ENCODE measurements at places on chromosomes 5 and 9.

GRCh38 chr5:181260720-181261319 is at the start of gene TRIM52:
Gene TRIM52, minus strand, starts transcription at chr5:181261143. Its CDS starts 330 bp downstream, at chr5:181260813.
- peak; percentile 94 for DNase-seq

- no peak for DNase-seq
Observed at GRCh38 chr5:73291873-73292272, 118.9 kb downstream of the TMEM174 start.

- no peak for DNase-seq
Observed at GRCh38 chr5:133405275-133406034, 206.9 kb downstream of the FSTL4 start.

DNA sequence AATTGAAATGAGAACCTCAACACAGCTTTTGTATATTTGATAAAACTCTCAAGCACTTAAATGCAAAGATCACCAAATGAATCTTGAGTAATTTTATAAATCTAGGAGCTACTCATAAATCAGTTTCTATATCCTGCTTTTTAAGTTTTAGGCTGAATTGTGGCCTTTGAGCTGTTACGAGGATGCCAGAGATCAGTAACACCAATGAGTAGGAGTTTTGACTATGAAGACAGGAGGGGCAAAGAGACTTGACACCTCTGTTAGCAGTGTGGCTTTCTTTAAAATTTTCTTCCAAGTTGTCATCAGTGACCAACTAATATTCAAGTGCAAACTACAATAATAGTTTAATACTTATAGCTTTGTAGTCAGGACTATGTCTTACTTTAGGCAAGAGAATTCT is 12.6 kb downstream of the PPIP5K2 start:
- no peak for DNase-seq

GRCh38 chr5:44402084-44402483 is 12.9 kb upstream of the FGF10 start:
- DNase-seq, result no peak

DNA sequence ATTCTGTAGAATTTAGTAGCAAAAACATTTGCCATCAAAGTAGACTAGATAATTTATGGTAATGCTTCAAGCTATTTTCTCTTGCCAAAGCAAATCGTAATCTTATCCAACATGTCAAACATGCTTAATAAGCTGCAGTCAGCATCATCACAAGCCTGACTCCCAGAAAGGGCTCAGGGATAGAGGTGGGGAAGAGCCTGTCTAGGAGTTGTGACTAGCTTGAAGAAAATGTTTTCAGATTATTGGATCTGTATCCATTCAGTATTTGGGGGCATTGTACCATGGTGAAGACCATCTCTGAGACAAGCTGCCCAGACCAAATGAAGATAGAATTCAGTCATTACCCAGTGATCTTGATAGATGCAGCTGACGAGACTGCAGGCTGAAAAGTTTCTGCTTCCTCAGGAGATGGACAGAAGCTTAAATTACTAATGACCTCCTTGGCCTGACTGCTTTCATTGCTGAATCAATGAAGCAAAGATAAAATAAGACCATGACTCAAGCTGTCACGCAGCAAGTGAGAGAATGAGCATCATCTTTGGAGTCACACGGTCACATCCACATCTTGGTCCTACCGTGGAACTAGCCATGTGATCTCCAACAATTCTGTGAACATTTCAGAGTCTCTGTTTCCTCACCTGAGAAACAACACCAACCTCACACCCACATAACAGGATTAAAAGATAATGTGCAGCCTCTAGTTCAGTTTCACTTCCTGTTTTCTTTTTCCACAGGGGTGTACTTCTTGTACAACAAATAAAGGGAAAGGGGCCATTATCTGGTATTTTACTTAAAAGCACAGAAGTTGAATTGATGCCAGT is 9.4 kb downstream of the ERAP2 start:
- DNase-seq, result no peak

DNA sequence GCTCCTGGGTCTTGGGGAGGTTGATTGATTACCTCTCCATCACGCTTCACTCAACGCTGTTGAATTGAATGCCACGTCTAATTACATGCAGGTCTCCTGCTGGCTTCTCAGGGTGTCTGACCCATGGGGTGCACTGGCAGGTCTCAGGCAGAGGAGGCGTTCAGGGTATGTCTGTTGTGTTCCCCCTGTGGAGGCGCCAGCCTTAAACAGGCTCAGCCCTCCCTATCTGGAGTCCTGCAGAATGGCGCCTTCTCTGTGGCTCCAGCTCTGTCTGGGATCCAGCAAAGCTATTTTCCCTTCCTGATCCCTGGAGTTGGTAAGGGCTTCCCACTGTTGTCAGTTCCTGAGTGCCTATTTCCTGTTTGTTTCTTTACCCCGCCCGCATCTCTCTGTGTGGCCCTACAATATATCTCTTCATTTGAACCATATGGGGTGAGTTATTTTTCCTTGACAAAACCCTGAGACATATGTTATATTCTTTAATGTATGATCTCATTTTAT is 150.0 kb downstream of the NTRK2 start:
- no peak for DNase-seq

GRCh38 chr5:39019254-39019653 is 54.9 kb downstream of the RICTOR start:
- DNase-seq, result no peak

DNA sequence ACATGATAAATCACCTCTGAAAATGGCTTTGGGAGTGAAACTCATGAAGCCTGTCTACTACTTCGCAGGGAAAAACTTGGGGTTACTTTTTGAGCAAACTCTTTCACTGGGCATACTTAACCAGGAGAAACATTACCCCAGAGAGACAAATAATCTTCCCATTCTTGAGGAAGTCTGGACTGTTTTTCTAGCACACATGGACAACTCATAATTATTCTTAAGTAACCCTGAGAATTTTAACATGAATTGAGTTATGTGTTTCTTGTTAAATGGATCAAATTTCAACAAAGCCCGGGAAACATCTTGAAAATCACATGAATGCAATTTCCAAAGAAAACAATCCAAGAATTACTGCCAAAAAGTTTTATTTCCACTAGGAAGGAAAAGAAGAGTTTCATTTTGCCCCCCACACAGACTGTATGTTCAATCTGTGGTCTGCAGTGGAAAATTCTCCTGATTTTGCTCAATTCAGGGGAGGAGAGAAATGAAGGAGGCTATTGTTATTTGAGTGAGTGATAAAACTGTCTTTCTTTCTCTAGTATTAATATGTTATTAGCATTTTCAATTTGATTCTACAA is 564.8 kb upstream of the CLINT1 start:
- peak; percentile 63 for DNase-seq

GRCh38 chr9:5455181-5455580 is 4.8 kb downstream of the CD274 start:
- no peak for DNase-seq

DNA sequence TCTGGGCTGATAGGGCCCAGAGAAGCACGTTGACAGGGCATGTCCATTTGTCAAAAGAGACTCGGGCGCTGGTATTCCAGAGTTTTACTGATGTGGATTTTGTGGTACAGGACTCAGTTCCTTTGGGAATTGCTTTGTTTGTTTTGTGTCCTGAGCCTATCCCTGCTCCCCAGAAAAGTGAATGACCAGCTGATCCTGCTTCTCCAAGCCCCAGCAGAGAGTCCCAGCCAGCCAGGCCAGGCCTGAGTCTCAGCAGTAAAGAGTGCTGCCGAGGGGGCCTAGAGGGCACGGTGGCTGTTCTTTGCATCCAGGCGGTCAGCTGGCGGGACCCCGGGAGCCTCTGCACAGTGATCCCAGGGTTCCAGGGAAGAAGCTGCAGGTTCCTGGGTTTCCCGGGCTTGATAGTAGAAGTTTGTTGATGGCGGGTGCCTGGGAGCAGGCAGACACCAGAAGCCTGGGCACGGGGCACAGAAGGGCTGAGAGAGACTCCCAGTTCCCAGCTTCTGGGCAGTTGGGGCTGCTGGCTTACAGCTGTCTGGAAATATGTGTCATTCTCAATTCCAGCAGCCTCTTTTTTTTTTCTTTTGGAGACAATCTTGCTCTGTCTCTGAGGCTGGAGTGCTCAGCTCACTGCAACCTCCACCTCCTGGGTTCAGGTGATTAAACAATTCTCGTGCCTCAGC is 8.7 kb downstream of the PRDM12 start:
- DNase-seq, result no peak

DNA sequence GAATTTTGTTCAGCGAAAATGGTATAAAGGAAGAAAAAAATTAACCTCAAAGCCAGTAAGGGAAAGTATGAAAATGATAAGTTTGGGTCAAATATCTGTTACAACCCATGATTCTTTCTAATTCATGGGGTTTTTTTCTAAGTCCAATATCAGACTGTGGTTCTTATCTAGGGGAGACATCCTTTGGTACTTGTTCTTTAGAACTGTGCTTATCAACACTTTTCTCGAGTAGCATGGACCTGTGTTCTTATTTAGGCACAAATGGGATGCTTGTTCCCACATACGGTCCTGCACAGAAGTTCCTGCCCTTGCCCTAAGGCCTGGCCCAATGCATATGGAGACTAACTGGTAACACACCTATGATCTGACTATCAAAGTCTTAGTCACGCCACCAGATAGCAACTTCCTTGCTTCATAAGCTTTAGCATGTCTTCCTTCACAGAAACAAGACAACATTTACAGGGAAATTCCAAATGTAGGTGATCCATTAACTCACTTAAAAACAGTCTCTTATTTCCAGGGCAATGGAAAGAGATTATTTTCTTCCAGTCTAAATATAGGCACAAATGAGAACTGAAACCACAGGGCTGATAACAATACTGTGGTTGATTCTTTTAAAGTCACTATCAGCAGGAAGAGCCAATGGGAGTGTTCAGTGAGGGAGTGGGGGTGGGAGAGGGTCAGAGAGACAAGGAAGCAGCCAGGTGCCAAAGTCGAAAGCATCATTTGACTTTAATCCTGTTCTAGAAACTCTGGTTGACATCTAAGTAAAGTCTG is 268.8 kb upstream of the ANKRD55 start:
- no peak for DNase-seq

GRCh38 chr5:143065996-143066522 is 295.9 kb downstream of the ARHGAP26 start:
- DNase-seq, result no peak

DNA sequence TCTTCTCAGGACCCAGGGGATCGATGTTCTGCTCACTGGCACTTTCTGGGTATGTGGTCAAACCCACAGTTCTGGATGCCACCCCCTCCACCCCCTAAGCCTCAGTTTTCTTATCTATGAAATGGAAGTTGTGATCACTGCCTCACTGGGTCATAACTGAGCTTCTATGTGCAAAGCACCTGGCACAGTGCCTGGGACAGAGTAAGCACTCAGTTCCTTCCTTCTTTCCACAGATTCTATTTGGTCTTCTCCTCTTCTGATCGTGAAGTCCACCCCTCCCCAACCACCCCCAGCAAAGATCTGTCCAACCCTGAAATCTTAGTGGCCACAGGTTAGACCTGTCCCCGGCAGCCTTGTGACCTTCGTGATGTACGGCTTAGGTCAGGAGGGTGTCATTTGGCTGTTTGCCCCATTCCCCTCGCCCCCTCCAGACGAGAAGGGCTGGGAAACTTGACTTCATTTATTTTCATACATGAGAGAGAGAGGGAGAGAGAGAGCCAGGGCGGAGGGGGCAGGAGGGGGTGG is 181.4 kb downstream of the FGF18 start:
- peak; percentile 73 for DNase-seq

DNA sequence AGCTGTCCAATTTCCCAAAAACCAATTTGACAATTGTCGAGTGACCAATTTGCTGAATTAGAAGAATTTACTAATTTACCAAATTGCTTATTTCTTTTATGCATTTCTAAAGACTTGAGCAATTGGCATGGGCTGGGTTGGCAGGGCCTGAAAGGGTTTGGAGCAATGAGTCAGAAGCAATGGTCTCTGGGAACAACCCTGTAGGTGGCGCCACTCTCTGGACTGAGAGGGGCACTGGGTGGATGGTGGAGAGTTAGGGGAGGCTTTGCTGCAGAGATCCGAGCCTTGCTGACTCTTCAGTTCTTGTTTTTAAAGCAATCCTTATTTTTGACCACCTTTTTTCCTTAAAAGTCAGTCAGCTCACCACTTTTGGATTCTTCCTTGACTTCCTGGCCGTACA is 71.5 kb upstream of the RPS23 start:
- DNase-seq, result no peak

- peak; percentile 48 for DNase-seq
Observed at GRCh38 chr9:20197976-20198685, 409.3 kb upstream of the SLC24A2 start.

- DNase-seq, result no peak
Observed at GRCh38 chr9:124436320-124436719, 13.9 kb upstream of the ADGRD2 start.

DNA sequence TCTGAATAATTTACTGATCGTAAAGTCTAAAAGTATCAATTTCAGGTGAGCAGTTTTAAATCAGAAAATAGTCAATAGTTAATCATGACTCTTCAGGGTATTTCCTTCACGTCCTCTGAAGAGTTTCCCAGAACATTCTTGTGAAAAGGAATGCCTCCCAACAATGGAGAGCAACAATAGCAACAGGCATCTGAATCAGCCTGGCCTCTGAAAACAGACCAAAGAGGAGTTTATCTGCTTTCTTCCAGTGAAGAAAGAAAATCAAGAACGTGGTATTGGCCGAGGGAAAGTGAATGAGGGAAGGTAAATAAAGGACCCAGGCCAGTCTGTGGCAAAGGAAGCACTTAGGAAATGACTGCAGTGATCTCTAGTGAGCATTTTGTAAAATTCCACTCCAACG is 26.1 kb upstream of the RASGEF1C start:
- no peak for DNase-seq

DNA sequence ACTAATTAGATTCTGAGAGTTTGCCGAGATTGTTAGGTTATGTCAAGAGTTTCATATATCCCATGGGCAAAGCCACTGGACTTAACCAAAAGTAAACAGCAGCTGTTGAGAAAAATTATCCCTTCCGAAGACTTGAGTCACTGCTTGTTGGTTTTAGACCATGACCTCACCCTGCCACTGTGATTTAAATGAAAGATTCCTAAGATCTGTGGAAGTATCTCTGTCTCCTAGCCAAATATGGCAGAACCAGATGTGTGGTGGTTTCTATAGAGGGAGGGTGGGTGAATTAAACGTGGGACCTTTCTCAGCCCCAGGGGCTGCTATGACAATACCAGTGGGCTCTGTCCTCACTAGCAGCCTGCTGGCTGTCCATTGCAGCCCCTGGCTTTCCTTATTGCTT is 19.3 kb downstream of the DMRT3 start:
- DNase-seq, result no peak

GRCh38 chr5:2656206-2656605 is 95.3 kb downstream of the IRX2 start:
- no peak for DNase-seq
